ENCODE measurements at places on chromosomes 7 and 10. TPM values are rescaled to one million over a fixed set of nuclear protein-coding genes. Genes with fewer than 3 reads are reported as not detected.

Gene EVX1
- not detected for total RNA-seq

Gene HMX2
- total RNA-seq: not detected

Gene VKORC1L1
- total RNA-seq: 33.6 TPM

GRCh38 chr7:149838992-149839408 is 825 bp downstream of the ZNF862 start:
- H3K27me3 ChIP-seq: no peaks in the 10 kb centered on the region
- DNase-seq: no peak

- H3K36me3 ChIP-seq: no peaks in the 10 kb centered on the region
- no peak overlapping the region for H3K4me3 ChIP-seq
- H3K4me1 ChIP-seq: no peaks in the 10 kb centered on the region
- no peak for DNase-seq
- no peaks in the 10 kb centered on the region for H3K27me3 ChIP-seq
- no peak overlapping the region for H3K27ac ChIP-seq
Observed at GRCh38 chr7:94763268-94763667, 107.3 kb upstream of the SGCE start.

- no peaks in the 10 kb centered on the region for H3K36me3 ChIP-seq
- H3K27ac ChIP-seq: no peak overlapping the region
- H3K4me1 ChIP-seq: peaks cover 9% of the 10 kb centered on the region
- no peaks in the 10 kb centered on the region for H3K27me3 ChIP-seq
- H3K4me3 ChIP-seq: no peak overlapping the region
- peak; percentile 58 for DNase-seq
Observed at GRCh38 chr7:101691822-101692384, 62.8 kb upstream of the MYL10 start.

Gene FBXL13
- total RNA-seq: 2.7 TPM

- DNase-seq: no peak
- H3K27ac ChIP-seq: no peak overlapping the region
- H3K4me3 ChIP-seq: no peak overlapping the region
- no peaks in the 10 kb centered on the region for H3K4me1 ChIP-seq
Observed at GRCh38 chr7:111730476-111731300, 168.4 kb upstream of the IMMP2L start.

Gene FAM25C
- total RNA-seq: not detected

Gene ATOH7
- not detected for total RNA-seq

DNA sequence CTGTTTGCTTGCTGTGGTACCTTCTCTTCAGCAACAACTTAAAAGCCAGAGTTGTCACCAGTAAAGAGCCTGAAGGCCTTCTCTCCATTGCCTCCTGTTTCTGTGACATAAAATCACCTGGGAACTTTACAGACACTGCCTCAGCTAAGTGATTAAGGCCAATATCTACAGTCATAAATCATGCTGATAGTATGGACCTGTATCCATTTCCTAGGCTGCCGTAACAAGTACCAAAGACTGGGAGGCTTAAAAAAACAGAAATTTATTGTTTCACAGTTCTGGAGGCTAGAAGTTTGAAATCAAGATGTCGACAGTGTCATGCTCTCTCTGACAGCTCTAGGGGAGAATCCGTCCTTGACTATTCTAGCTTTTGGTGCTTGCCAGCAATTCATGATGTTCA is 108.4 kb upstream of the UNC5B start:
- H3K4me1 ChIP-seq: no peaks in the 10 kb centered on the region
- no peaks in the 10 kb centered on the region for H3K36me3 ChIP-seq
- H3K27me3 ChIP-seq: no peaks in the 10 kb centered on the region
- no peak for DNase-seq
- no peak overlapping the region for H3K4me3 ChIP-seq

GRCh38 chr7:143395187-143396149 is 13.2 kb downstream of the EPHA1 start:
- H3K4me3 ChIP-seq: no peak overlapping the region
- no peak for DNase-seq
- H3K4me1 ChIP-seq: peaks cover 52% of the 10 kb centered on the region
- peaks cover 33% of the 10 kb centered on the region for H3K36me3 ChIP-seq
- peak overlapping the region; percentile 41 for H3K27ac ChIP-seq

DNA sequence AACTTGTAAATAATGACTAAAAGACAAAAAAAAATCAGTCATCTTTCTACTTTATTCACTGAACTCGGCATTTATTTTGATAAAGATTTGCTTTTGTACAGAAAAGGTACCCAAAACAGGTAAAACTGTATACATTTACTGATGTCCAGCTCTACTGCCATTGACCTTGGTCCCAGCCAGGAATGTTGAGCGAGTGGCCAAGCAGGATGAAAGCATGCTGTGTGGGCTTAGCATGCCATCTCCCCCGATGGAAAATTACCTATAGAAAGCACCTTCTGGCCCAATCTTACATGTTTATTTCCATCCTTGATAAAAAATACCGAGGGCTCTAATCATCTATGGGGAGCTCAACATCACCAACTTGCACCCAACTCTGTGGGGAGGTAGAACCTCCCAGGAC is 6.8 kb downstream of the PARD3 start:
- no peak for DNase-seq
- no peaks in the 10 kb centered on the region for H3K27me3 ChIP-seq
- no peaks in the 10 kb centered on the region for H3K36me3 ChIP-seq
- H3K4me3 ChIP-seq: no peak overlapping the region

Gene ATG9B
- total RNA-seq: 1.8 TPM

DNA sequence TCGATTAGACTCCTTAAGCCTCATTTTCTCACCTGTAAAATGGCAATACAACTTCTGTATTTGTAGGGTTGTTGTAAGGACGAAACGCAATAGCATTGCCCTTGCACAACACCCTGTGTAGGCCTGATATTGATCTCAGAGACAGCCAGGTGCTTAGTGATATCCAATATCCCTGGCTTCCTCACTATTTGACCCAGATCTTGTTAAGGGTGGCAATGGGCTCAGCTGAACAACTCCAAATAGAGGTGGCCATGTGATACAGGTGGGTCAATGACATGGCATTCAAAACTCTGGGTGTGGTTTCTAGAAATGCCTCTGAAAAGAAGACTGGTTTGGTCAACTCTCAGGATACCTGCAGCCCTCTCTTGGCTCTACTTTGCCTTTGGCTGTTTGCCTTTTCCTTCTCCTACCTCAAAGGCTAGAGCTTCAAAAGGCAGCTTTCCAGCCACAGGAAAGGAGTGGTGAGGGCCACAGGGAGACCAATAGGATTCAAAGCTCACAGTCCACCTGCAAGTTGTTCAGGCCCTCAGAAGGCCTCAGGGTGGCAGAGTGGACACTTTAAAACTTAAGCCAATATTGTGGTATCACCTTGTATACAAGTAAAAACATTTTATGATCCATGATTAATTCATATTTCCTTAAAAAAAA is 14.9 kb upstream of the GATAD1 start:
- H3K27ac ChIP-seq: no peak overlapping the region

Gene SYT15
- total RNA-seq: 50.6 TPM

DNA sequence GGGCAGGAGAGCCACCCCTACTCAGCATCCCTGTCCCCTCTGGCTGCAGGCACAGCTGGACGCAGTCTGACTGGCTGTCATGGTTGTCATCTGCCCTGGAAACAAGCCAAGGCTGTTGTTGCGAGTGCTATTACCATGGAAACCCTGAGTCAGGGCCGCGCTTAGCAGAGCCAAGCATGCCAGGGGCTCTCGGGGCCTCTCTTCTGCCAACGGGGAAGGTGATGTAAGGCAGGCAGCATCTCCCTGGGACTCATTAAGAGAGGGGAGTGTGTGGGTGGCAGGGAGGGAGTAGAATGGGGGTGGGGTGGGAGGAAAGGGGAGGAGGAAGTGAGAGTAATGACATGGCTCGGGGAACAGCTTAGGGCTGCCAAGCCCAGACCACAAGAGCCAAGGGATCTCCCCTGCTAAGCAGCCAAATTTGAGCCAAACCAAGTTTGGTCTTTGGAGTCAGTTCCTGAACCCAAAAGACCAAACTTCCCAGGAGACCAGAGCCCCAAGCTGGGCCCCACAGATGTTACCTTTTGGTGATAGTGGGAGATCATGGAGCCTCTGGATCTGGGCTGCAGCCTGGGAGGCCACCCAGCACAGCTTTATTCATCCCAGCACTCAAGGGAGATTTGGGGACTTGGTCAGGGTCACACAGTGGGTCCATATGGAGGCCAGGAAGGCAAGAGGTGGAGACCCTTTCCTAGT is 67.6 kb downstream of the TMEM130 start:
- H3K36me3 ChIP-seq: no peaks in the 10 kb centered on the region
- DNase-seq: peak; percentile 28
- H3K27me3 ChIP-seq: no peaks in the 10 kb centered on the region
- H3K27ac ChIP-seq: no peak overlapping the region
- H3K4me3 ChIP-seq: no peak overlapping the region

GRCh38 chr7:105830405-105831301 is 45.7 kb downstream of the ATXN7L1 start:
- peaks cover 20% of the 10 kb centered on the region for H3K4me1 ChIP-seq
- no peak overlapping the region for H3K27ac ChIP-seq
- no peak for DNase-seq
- H3K36me3 ChIP-seq: no peaks in the 10 kb centered on the region
- H3K27me3 ChIP-seq: no peaks in the 10 kb centered on the region

Gene EGFR
- 110 TPM for total RNA-seq

Gene TFR2
- total RNA-seq: 0.89 TPM

GRCh38 chr7:33901199-33901598 is 4.1 kb upstream of the BMPER start:
- no peak overlapping the region for H3K27ac ChIP-seq
- H3K4me3 ChIP-seq: no peak overlapping the region
- H3K27me3 ChIP-seq: no peaks in the 10 kb centered on the region
- H3K36me3 ChIP-seq: no peaks in the 10 kb centered on the region

Gene PCLO
- total RNA-seq: 11.5 TPM

DNA sequence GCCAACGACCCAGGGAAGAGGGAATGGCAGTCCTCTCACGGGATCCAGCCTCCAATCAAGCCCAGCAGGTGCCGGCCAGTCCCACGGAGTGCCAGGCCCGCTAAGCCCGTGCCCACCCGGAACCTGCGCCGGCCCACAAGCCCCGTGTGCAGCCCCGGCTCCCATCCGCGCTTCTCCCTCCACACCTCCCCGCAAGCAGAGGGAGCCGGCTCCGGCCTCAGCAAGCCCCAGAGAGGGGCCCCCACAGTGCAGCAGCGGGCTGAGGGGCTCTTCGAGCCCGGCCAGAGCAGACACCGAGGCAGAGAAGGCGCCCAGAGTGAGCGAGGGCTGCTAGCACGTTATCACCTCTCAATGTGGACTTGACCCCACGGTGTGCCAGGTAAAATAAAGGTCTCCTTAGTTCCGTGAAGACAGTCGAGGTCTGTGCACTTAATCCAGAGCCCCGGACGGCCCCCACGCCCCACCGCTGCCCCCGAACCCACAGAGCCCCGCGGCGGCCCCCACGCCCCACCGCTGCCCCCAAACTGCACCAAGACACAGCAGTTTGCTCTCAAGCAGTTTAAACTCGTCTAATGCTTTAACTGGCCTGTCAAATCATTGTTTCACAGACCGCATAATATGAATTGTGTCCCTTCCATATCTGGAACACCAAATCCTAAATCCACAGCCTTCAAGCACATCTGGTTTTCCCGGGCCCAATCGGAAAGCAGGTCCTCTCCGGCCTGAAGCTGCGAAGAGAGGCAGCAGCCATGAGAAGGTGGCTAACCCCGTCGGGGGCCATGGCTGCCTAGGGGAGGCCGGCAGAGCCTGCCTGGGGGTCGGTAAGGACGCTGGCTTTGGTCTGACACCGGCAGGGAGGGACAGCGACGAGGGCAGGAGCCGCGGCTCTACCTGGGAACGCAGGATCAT is 307.8 kb downstream of the PTPRN2 start:
- no peak overlapping the region for H3K4me3 ChIP-seq
- peak; percentile 17 for DNase-seq
- H3K36me3 ChIP-seq: no peaks in the 10 kb centered on the region
- no peaks in the 10 kb centered on the region for H3K4me1 ChIP-seq

- H3K36me3 ChIP-seq: no peaks in the 10 kb centered on the region
- H3K27me3 ChIP-seq: no peaks in the 10 kb centered on the region
- no peak for DNase-seq
- no peaks in the 10 kb centered on the region for H3K4me1 ChIP-seq
Observed at GRCh38 chr7:158116235-158116634, 471.4 kb downstream of the PTPRN2 start.

Gene MNX1
- 0.46 TPM for total RNA-seq

Gene SLC26A5
- total RNA-seq: 1.3 TPM

- no peak overlapping the region for H3K4me3 ChIP-seq
- DNase-seq: no peak
- H3K27ac ChIP-seq: no peak overlapping the region
Observed at GRCh38 chr7:110888641-110889040, 202.3 kb upstream of the LRRN3 start.

DNA sequence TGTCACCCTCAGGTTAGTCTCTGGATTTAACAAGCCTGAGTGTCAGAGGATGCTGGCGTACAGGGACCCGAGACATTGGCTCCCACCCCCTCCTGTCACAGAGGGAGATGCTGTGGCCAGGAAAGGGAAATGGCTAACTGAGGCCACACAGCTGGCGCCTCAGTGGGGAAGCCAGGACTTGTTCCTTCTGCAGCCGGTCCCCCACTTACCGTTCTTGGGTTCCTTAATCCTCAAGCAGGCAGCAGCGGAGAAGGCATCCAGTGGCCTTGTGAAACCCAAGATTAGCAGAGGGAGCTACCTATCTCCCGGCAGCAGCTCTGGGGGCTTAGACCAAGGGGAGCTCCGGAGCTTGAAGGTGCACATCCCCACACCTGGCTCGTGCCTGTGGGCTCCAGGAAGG is 65.4 kb downstream of the NEURL1 start:
- no peak for DNase-seq
- peaks cover 7% of the 10 kb centered on the region for H3K27me3 ChIP-seq
- no peaks in the 10 kb centered on the region for H3K36me3 ChIP-seq

DNA sequence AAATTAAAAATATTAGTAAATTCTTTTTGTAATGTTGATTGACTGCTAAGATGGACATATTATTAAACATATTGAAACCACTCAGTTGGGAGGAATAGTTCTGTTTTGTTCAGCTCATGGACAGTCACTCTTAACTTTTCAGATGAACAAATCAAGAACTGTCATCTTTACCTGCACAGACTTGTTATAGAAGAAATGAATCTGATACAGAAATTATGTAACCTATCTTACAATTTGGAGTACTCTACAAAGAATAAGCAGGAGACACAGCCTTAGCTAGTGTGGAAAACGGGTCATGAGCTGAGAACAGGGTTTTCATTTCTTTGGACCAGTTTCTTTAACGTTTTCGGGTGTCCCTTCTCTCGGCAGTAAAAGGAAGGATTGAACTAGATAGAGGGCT is 1.2 kb upstream of the ANLN start:
- no peaks in the 10 kb centered on the region for H3K36me3 ChIP-seq
- no peak overlapping the region for H3K4me3 ChIP-seq
- DNase-seq: no peak
- no peaks in the 10 kb centered on the region for H3K27me3 ChIP-seq
- H3K27ac ChIP-seq: peak overlapping the region; percentile 35

Gene TMEM229A
- total RNA-seq: 0.14 TPM

GRCh38 chr10:31083765-31084184 is 52.1 kb upstream of the ZNF438 start:
- no peaks in the 10 kb centered on the region for H3K27me3 ChIP-seq
- H3K4me1 ChIP-seq: no peaks in the 10 kb centered on the region
- H3K36me3 ChIP-seq: no peaks in the 10 kb centered on the region
- H3K4me3 ChIP-seq: no peak overlapping the region

- H3K36me3 ChIP-seq: peaks cover 19% of the 10 kb centered on the region
- no peak overlapping the region for H3K27ac ChIP-seq
- H3K4me3 ChIP-seq: no peak overlapping the region
Observed at GRCh38 chr7:152158801-152159587, 133.5 kb downstream of the GALNT11 start.

All from upper lobe of left lung (tissue), 6 donors.